ENCODE measurements at places on chromosomes 1 and 21.
A peak's percentile ranks its signal among the peaks of the same experiment; 100 is the strongest.

- no peak for DNase-seq
These were observed 132.3 kb downstream of the URB2 start for GRCh38 chr1:229758101-229759036.

DNA sequence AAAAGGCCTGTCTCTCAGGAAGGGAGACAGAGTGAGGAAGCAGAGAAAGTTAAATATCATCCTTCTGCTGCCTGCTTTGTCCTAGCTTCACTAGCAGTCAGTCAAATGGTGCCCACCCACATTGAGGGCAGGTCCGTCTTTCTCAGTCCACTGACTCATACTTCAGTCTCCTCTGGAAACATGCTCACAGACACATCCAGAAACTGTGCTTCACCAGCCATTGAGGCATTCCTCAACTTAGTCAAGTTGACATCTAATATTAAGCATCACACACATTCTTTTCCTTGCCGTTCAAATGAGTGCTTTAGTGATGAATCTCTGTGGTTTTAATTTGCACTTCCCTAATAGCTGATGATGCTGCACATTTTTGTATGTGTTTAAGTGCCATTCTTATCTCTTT is 777.8 kb upstream of the PRMT6 start:
- no peak for DNase-seq

DNA sequence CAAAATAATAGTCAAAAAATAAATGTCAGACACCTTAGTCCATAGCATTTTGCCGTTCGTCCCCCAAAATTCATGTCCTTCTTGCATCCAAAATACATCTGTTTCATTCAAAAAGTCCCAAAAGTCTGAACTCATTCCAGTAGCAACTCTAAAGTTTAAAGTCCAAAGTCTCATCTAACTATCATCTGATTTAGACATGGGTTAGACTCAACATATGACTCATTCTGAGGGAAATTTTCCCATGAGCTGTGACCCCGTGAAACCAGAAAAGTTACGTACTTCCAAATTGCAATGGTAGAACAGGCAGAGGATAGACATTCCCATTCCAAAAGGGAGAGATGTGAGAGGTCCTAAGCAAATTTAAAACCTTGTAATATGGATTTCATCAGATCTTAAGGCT is 48.6 kb upstream of the CACHD1 start:
- no peak for DNase-seq

GRCh38 chr1:150178548-150178947 is 28.8 kb downstream of the PLEKHO1 start:
- DNase-seq, result no peak

DNA sequence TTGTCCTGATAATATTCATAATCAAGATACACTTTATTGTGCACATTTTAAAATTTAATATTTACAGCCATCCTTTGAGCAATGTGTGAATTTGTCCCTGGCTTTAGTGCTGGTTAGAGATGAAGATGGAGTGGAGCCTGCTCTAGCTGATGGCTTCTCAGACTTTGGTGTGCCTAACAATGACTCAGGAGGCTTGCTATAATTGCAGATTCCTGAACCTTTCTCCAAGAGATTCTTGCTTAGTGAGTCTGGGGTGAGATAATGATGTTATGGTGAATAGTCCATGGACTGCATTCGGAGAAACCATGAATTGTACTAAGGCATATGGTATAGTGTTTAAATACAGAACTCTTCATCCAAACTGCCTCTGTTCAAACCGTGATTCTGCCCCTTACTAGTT is 307.1 kb downstream of the PAPPA2 start:
- no peak for DNase-seq

- peak; percentile 82 for DNase-seq
These were observed 76.7 kb downstream of the ARHGEF16 start for GRCh38 chr1:3530926-3531818.

DNA sequence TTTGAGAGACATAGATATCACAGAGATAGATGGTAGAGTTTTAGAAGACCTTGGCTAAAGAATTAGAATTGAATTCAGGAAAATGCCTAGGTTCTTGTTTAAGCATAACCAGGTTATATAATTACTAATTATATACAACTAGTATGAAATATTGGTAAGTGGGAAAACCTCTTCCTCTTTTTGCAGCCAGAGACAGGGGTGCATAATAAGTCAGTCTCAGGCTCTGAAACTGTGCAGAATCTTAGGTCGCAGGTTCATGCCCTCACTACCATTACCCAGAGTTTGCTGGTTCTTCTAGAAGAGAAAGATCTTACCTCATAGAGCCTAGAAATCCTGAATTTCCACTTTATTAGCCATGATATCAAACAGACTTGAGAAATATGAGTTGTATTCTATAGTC is 183.3 kb downstream of the NEK7 start:
- no peak for DNase-seq

DNA sequence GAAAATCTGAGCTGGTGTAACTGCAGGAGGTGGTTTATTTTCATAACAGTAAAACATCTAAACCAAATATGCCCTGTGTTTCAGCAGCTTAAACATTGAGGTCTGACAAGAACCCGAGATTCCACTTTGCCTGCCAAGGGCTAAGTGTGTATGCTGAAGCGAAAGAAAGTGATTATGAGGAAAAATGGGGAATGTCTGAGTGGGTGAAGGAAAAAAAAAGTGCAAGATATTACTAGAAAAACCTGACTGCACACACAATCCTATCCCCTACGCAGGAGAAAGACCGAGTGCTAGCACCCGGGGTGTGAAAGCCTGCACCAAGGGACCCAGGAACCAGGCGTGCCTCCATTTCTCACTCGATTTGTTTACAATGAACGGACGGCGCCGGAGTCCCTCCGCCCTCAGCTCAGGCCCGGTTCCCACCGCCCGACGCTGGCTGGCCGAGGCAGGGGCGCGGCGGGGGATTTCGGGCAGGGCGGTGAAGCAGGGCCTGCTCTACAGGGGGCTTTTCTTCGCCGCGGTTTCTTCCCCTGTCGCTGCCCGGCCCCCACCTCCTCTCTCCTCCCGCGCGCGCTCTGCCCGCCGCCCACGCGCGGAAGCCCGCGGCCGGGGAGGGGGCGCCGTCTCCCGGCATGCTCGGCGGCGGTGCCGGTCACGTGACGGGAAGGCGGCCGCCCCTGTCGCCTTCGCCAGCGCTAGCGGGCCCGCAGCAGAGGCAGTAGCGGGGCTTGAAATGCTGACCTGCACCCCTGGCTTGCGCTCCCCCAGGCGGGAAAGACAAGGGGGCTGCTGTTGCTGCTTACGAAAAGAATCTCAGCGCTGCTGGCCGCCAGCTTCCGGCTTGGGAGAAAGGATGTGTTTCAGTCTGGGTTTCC is 35.9 kb downstream of the ITPKB start:
- peak; percentile 83 for DNase-seq

DNA sequence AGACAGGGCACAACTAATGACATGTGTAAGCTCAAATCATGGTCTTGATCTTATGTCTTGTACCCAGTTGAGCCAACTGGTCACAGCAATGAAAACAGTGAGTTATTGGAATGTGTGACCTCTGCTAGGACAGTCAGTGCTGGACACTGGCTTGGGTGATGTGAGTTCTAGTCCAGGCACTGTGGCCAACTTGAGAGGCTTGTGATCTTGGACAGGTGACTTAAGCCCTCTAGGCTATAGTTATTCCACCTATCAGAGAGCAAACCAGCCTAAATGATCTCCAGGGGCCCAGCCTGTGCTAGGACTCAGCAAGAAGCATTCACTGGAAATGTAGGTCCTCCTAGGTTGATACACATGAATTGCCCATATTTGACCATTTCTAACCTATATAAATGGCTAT is 1.1 kb downstream of the KCNE2 start:
- DNase-seq, result no peak

DNA sequence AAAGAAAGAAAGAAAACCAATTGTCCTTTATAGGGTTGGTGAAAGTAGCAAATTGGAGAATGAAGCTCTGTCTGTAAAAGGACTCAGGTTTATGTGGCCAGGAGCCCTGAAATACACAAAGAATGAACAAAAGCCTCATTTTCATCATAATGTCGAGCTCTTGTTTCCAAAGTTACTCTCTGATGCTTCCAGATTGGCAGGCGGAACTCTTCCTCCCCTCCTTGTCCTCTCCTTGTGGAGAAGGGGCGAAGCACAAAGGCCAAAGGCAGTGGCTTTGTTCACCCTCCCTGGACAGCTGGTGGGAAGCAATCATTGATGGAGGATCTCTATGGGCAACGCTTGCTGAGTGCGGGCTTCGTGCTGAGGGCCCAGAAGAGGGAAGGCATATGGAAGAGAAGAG is 5.6 kb downstream of the CA6 start:
- DNase-seq, result no peak

GRCh38 chr1:221781102-221781755 is 39.3 kb upstream of the DUSP10 start:
- DNase-seq, result no peak

- no peak for DNase-seq
These were observed 77.2 kb downstream of the DDAH1 start for GRCh38 chr1:85387781-85388180.

DNA sequence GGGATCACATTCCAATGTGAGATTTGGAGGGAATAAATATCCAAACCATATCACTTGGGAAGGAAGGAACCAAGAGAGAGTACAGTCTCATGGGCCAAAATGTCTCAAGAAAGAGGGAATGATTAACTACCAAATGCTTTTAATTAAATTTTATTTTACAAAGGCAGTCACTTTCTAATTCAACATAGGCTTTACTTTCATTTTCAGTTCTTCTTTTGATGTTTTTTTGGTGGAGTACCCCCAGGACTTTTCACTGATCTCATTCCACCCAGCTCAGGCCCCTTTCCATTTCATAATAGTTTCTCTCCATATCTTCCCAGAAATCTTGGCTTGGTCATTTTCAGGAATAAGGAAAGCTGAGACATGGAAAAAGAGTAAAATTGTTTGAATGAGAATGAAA is 5.1 kb upstream of the SLAMF7 start:
- DNase-seq, result no peak

DNA sequence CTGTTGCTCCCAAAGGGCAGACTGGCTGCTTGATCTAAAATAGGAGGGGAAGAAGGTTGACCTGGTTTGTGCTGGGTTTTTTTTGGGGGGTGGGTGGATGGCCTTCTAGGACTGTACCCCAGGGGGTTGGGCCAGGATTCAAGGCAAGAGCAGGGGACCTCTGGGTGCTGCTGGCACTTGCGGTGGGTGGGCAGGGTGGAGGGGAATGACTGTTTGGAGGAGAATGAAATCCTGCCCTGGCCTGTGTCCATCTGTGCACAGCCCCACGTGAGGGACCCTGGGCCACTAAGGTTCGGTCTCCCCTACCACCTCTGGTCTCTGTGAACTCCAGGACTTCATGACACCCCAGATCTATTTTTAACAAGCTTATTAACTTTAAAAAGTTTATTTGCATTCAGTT is 414.2 kb downstream of the PTPRU start:
- no peak for DNase-seq

DNA sequence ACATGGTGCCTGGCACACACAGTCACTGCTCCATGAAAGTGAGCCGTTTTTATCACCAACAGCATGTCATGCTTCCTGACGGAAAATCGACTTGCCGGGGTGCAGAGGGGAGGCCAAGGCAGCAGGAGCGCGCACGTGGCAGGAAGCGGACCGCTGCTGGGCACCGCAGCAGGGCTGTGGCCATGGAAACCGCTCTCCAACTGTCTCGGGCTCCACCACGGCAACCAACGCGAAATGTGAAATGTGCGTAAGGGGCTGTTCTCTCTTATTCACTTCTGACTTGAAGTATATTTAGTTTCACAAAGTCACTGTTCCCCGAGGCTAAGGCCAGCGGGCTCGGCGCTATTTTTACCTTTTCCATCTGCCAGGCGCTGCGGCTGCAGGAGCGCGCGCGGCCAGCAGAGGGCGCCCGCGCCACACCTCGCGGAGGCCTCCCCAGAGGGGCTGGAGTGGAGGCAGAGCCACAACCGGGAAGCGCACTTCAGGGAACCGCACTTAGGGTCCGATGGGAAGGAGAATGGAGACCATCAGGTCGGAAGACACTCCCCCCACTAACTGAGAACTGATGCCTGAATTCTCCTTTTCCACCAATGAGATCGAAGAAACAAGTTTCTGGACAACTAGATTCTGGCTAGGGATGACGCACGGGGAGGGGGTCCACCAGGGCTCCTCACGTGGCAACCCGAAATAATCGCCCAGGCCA is 19.7 kb downstream of the RCC2 start:
- DNase-seq, result peak; percentile 72

- no peak for DNase-seq
These were observed 61.6 kb downstream of the KIF14 start for GRCh38 chr1:200558866-200559459.

GRCh38 chr1:56837244-56837939 is 17.2 kb upstream of the C8A start:
- DNase-seq, result no peak

DNA sequence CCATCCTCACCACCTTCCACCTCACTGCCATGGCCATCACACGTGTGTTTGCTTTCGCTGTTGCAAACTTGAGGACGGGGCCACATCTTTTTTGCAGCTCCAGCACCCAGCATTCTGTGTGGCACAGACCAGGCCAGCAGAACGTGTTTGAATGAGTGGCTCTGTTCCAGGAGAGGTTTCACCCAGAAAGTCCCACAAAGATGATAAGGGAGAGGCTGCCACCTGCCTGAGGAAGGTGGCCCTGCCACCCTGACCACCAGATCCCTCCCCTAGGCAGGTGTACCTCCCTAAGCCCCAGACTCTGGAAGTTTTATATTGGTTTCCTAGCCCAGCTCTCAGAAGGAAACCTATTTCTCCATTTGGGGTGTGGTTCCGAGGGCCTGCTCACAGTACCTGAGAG is 252.1 kb downstream of the KAZN start:
- DNase-seq, result no peak

- DNase-seq, result no peak
These were observed 36.6 kb downstream of the C1orf87 start for GRCh38 chr1:60036856-60037460.

DNA sequence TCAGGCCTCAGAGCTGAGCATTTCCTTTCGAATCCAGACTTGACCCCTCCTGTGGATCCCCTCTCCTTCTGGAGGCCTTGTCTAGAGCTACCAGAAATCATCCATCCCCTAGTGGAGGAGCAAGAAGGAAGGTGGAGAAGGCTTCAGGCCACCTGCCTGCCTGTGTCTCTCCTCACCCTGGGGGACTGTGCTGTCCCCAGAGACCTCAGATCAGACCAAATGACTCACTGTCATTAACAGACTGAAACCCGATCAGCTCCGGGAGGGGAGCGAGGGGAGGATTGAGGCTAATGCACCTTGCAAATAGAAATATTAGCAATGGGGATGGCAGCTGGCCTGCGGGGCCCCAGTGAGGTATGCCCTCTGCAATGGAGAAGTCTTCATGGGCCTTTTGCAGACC is 2.1 kb downstream of the MYBPH start:
- DNase-seq, result no peak

Measured in stimulated activated CD4-positive, alpha-beta T cell treated with anti-CD3 and anti-CD28 coated beads, Interleukin-2, amount 100 ng/mL, for 24 hours (primary cell).